ENCODE measurements at places on chromosomes 11 and 22.
A peak's percentile ranks its signal among the peaks of the same experiment; 100 is the strongest.

DNA sequence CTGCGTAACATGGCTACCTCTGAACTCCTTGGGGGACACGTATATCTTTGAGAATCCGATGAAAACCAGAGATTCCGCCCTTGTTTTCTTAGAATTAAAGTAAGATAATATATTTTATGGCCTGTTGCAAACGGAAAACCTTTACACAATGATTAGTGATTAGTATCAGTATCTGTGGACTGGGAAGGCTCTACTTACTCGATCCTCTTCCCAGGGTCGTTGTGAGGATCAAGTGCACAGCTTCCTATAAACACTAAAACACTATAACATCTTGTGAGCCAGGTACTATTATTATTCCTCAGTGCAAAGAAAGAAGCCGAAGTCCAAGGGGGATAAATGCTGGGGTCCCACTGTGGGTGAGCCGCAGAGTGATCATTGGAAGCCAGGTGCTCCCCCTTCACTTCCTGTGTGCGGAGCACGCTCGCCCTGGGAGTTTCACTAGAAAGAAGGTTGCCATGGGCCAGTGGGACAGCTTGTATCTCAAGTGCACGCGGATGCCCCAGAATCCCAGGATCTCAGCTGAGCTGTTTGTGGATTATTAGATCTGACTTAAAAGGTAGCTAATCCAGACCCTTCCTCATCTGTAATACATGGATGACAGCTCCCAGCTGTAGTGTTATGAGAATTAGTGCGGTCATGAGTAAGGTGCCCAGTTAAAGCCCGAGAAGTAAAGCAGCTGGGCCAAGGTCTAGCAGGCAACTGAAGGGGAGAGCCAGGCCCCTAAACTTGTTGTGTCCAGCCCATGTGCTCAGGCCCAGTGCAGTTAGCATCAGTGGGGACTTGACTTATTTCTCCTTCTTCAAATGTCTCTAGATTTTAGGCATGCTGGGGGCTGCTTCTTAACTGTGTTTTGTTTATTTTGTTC is 839 bp downstream of the CBY1 start:
- peak; percentile 58 for DNase-seq

GRCh38 chr11:120709808-120710207 is 198.3 kb downstream of the GRIK4 start:
- peak; percentile 27 for DNase-seq

DNA sequence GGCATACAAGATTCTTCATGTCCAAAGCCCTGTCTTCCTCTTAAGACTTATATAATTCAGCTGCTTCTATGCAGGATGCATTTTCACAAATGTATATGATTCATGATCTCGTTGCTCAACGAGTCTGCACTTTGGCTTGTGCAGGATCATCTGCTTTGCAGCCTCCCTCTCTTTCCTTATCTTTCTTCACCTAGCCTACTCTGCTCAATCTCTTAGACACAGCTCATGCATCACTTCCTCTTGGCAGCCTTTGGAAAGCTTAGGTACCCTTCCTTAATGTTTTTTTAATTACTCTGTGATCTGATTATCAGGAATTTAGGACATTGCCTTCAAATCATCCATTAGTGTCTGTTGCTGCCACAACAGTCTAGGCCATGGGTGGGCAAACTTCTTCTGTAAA is 673.8 kb downstream of the NELL1 start:
- DNase-seq: no peak

DNA sequence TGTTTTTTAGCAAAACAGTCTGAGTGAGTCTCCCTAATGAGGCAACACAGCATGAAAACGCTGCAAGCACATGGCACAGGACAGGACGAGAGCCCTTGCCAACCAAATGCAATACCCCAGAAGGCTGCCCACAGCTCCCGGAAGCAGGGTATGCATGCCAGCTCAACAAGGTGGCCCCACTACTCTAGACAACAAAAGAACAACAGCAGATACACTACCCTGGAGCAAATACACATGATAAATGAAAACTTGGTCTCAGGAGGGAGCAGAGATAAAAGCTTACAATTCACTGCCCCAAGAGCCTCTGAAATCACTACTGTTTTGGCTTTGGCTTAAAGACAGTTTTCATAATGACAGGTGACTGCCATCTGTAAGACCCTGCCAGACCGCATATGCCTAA is 785.4 kb upstream of the API5 start:
- no peak for DNase-seq

DNA sequence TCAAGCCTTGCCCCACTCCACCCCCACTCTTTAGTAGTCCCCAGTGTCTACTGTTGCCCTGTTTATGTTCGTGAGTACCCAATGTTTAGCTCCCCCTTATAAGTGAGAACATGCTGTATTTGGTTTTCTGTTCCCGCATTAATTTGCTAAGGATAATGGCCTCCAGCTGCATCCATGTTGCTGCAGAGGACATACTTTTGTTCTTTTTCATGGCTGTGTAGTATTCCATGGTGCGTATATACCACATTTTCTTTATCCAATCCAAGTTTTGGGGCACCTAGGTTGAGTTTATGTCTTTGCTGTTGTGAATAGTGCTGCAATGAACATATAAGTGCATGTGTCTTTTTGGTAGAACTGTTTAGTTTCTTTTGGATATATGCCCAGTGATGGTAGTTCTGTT is 16.2 kb upstream of the FXYD6 start:
- DNase-seq: no peak

DNA sequence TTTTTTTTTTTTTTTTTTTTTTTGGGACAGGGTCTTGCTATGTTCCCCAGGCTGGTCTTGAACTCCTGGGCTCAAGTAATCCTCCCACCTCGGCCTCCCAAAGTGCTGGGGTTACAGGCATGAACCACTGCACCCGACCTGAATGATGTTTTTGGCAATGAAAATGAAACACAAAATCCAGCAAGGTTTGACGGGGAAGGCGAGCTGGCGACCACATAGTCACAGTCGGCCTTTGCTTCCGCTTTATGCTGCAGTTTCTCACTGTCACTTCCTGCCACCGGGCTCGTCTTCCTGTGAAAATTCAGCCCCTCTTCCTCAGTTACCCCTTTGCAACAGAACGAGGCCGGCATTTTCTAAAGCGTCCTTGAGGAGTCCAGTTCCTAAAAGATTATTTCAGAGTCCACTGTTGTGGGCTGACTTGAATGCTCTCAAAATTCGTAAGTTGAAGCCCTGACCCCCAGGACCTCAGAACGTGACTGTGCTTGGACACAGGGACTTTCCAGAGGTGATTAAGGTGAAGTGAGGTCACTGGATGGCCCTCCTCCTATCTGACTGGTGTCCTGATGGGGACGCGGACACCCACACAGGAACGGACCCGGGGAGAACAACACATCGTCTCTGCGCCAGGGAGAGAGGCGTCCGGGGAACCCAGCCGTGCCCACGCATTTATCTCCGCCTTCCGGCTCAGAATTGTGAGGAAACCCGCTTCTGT is 2.9 kb upstream of the BID start:
- peak; percentile 91 for DNase-seq

DNA sequence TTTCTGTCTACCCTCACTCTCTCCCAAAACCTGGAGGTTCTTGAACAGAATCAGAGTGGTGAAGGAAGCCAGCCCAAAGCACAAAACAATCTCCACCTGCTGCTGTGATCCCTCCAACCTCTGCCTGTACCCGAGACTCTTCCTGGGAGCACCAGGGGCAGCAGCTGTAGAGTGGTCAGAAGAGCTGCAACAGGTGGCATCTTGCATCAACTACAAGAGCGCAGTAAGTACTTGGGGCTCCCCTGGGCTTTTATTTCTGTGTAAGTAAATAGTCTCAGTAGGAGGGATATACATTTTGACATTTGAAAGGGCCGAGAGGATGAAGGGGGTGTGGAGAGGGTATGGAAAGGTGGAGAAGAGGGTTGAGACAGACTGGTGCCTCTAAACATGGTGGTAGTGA is 8.3 kb upstream of the UBQLNL start:
- DNase-seq: no peak

GRCh38 chr11:70788248-70789022 is 390.1 kb downstream of the CTTN start:
- peak; percentile 98 for DNase-seq

DNA sequence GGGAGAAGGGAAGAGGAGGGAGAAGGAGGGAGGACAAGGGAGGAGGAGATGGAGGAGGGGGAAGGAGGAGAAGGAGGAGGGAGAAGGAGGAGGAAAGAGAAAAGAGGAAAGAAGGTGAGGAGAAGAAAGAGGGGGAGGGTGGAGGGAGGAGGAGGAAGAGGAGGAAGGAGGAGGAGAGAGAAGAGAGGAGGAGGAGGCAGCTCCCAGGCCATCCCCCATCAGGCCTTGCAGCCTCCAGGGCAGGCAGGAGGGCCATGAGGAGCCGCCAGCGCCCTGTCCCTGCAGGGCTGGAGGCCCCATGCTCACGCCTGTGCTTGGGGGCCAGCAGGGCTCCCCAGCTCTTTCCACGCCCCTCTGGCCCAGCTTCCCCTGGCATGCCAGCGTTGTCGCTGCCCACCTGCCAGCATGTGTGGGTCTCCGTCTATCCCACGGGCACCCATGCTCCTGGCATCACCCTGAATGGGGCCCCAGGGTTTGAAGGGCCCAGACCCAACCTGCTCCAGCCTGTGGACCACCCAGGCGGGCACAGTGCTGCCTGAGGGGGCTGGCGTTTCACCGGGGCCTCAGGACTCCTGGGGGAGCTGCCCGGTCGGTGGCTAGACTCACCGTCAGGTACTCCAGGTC is 5.2 kb downstream of the TSPAN32 start:
- DNase-seq: peak; percentile 84

Data from osteoblast (primary cell).